NCI-H524 (cell line): ENCODE measurements at places on chromosomes 12 and 14.

GRCh38 chr12:112275836-112276235 is 106.4 kb downstream of the HECTD4 start:
- no peak for DNase-seq

DNA sequence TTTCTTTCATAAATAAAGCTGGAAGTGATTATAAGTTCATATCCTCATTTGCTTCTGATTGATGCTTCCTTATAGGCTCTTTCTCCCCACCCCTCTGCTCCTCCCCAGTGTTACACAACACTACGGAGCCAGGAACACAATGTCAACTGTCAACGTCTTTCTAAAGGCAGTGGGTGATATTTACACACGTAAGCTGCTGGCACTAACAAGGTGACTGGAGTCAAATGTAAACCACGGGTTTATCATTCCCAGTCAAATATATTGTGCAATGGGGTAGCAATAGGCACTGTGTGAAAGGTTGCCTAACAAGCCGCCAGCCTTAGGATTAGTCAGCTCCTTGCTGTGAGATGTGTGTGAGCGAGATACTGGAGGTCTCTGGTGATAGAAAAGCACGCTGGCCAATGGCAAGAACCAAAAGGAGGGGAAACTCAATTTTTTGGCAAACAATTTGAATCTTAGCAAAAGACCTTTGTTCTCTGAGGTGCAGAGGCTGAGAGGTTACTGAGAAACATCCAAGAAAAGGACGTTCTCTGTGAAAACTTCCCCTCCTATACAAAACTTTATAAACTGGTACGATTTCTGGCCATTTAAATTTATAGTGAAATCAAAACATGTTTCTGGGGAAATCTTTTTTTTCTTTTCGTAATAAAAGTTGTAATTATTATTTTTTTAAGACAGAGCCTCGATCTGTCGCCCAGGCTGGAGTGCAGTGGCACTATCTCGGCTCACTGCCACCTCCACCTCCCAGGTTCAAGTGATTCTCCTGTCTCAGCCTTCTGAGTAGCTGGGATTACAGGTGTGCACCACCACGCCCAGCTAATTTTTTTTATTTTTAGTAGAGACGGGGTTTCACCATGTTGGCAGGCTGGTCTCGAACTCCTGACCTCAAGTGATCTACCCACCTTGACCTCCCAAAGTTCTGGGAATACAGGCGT is 22.3 kb upstream of the HECTD1 start:
- no peak for DNase-seq

- DNase-seq = no peak
These were observed 114.7 kb upstream of the EEA1 start for GRCh38 chr12:93043877-93044209.

GRCh38 chr12:122029620-122030423 is 8.1 kb downstream of the BCL7A start:
- DNase-seq = no peak

- no peak for DNase-seq
These were observed 875.2 kb downstream of the FLRT2 start for GRCh38 chr14:86404989-86405649.

- DNase-seq = no peak
These were observed 7.4 kb upstream of the KRT2 start for GRCh38 chr12:52659395-52659794.

DNA sequence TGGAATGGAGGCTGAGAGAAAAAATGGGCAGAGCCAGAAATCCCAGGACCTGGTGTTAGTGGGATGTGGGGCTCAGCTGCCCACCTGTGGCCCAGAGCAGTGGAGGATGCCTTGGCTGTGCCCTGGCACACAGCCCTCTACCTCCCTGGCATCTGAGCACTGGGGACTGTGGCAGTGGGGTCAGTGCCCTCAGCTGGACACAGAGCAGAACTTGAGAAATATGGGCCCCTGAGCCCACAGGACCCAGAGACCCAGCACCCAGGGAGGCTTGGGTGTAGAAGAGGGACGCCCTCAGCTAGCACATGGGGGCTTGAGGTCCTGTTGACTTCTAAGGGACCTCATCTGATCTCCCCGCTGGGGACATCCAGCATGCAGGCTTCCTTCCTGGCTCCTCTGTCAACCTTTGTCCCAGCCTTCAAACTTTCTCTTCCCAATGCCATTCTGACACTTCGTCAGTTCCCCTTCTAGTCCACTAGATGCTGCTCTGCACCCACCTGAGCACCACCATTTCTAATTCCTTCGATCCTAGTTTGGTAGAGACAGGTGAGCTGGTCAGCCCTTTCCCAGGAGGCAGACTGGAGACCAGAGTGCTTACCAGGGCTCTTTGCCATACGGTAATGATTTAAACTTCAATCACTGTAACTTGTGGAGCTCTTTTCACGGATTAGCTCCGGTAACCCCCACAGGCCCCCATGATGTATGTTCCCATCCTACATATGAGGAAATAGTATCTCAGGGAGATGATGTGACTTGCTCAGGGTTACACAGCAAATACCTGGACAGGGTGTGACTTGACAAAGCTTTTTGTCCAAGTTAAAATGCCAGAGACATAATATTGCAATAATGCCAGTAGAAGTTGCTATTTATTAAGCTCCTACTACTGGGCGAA is 143.7 kb downstream of the ASCL4 start:
- peak; percentile 26 for DNase-seq

- DNase-seq = no peak
These were observed 784.6 kb downstream of the LRFN5 start for GRCh38 chr14:42391146-42391834.

GRCh38 chr14:22320362-22320750 is 268.7 kb downstream of the DAD1 start:
- no peak for DNase-seq

DNA sequence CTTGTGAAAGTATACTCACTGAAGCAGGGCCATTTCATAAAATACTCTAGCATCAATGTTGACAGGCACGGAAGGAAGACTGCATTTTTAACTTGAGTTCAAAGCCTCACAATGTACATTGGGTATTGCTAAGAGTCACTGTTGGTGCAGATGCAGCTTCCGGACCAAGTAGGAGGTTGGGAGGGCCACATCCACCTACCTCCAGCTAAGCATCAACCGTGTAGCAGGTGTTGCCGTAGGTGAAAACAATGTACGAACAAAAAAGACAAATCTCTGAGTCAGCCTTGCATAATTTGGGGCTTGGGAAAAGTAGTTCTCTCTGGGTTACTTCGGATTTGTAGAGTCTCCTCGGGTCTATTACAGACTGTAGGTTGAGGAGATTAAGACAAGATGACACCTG is 48.1 kb downstream of the TMTC1 start:
- no peak for DNase-seq

DNA sequence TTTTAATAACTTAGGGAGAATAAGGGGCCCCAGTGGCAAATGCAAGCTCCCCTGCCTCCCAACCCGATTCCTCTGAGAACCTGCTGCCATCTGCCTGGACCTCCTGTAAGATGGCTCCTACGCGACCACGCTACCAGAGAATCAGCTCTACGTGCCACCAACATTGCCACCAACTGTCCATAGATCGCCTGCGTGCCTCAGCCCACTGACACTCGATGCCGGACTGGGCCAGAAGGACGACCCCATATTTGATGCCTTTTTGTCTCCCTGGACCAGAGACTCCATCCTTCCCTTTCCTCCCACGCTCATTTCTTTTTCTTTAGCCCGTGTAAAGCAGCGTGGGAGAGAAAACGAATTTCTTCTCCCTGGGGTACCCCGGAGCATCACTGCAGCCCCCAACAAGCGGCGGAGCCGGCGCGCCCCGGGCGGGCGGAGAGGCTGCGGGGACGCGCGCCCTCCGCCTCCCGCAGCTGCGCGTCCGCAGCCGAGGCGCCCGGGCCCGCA is 565 bp upstream of the KLHL42 start:
- peak; percentile 72 for DNase-seq

DNA sequence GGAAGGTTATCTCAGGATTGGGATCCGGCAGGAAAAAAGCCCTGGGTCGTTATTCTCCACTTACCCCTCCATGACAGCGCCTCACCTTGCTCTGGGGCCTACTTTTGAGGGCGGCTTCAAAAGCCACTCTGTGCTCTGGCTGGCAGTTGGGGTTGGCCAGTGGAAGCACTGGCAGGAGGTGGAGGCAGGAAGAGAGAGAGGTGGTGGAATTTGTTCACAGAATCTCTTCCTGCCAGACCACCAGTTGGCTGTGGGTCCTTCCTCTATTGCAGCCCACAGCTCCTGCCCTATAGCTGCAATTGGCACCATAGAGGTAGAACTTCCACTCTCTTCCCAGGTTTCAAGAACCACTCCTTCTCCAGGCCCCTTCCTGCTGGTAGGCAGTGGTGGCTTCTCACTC is 32.7 kb upstream of the SDR39U1 start:
- no peak for DNase-seq

DNA sequence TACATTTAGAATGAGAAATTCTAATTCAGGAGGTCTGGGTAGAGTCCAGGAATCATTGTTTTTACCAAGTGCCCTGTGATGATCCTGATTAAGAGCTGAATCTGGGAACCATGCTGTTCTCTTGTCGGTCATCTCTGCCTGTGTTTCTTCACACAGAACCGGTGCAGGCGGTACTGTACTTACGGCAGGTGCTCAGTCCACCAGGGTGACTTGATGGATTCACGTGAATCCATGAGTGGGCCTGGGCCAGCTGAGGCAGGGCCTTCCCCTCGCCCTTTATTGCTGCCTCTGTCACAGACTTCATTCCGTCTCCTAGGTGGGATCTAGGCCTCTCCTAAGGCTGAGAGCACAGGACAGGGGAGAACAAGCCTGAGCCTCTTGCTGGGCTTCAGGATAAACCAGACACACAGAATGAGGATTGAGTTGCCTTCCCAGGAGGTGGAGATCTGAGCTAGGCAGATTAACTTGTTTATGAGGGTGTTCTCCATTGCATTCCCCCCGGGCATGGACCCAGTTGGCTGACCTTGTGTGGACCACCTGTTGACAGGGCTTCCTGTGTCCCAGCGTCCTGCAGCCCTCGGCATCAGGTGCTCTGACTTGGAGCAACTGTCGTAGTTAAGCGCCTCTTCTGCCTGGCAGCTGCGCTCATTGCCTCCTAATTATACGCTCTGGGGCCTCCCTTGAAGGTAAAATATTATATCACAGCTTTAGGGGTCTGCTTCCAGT is 42.1 kb downstream of the B4GALNT3 start:
- DNase-seq = no peak

GRCh38 chr14:96052541-96053247 is 13.5 kb downstream of the C14orf132 start:
- DNase-seq = no peak

DNA sequence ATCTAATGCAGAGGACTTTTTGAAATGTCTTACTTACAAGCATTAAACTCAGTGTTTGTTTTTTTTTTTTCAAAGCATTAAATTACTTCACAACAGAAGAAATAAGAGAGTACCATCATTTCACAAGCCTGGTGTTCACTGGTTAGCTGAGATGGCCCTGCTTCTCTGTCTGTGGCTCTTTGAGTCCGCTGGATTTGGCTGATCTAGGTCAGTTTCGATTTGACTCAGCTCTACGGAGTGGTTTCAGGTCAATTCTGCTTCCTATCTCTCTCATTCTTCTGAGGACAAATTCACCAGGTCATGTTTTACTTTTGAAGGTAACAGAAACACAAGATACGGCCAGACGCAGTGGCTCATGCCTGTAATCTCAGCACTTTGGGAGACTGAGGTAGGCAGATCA is 1066.1 kb downstream of the FLRT2 start:
- DNase-seq = no peak

DNA sequence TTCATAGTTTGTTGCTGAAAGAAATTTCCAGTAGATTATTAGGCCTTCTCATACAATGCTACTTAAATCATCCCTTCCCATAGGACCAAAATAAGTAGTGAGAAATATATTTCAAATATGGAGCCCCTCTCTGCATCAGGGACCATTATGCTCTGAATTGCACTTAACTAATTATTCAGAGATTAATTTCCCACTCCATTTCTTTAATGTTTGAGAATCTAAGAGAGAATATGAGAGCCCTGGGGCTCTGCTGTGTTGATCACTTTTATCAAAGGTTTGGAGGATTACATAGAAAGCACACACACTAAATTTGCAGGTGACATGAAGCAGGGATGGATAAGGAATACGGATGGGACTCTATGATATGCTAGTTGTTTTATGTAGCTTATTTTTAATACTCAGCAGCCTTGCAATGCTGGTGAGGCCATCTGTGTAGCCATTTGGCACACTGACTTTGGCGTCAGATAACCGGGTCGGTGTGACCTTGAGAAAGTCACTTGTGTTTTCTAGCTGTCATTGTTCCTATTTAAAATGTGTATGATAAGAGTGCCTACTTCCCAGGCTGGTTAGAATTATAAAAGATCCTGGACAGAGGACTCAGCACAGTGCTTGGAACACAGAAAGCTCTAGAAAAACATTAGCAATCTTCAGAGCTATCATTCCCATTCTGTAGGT is 49.9 kb upstream of the FBXO21 start:
- peak; percentile 17 for DNase-seq

GRCh38 chr12:57454566-57455373 is at the start of gene INHBE:
TSS of gene INHBE (plus strand) at chr12:57455307. CDS start at chr12:57455537, 230 bp downstream.
- peak; percentile 98 for DNase-seq

GRCh38 chr14:78758333-78758732 is 588.2 kb downstream of the NRXN3 start:
- peak; percentile 95 for DNase-seq

DNA sequence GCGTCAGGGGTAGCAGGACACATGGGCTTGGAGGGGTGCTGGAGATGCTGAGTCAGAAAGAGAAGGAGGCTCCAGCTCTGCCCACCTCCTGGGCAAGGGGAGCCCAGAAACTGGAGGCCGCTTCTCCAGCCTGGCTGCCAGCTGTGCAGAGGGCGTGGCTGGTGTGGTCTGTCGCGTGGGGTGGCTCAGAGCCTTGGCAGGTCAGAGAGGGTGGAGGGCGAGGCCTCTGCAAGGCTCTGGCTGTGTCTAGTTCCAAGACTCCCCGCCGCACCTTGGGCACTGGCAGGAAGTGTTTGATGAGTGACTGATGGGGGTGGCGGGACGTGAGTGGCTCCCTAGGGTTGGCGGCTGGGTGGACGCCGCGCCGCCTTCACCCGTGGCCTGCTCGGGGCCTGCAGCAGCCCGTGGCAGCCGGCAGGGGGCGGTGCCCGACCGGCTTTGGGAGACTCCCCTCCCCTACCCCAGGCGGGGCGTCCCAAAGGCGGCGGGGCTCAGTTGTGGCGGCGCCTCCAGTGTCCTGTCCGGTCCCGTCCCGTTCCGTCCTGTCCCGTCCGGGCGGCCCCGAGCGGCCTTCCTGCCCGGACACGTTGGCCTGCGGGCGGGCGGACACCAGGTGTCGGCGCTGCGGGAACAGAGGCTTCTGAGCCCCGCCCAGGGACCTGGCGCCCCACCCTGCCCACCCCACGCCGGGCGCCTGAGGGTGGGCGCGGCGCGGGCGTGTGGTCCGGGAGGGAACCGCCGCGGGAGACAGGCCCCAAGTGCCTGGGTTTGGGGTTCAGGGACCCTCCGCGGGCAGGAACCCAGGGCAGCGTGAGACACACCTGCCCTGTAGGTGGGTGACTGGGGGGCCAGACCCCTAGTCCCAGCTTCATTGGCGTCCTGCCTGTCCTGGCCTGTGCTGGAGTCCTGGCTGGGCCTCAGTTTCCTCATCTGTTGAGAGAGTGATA is 39.7 kb downstream of the KRT80 start:
- peak; percentile 40 for DNase-seq

- no peak for DNase-seq
These were observed 60.6 kb upstream of the TMCC3 start for GRCh38 chr12:94710933-94711332.
